ENCODE measurements at places on chromosomes 11 and 22.

GRCh38 chr11:64538501-64538951 lies 52.5 kb upstream of the SLC22A12 start:
- DNase-seq, result no peak

- DNase-seq, result no peak
These were observed 32.5 kb upstream of the YWHAH start for GRCh38 chr22:31911565-31912406.

DNA sequence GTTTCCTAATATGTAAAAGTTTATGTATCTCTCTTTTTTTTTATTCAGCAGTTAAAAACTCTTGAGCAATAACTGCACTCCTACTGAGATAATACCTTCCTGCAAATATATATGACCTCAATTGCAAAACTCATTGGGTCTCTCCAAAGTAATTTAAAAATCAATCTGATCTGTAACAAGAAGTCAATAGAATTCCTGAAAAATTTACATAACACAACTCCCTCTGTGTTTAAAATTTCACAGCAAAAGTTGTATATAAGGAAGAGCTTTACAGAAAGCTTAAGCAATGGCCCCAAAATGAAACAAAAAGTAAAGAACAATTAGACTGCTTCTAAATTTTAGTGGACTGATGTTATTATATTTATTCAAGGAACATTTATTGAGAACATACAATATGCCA lies 313.4 kb downstream of the DLG2 start:
- no peak for DNase-seq

DNA sequence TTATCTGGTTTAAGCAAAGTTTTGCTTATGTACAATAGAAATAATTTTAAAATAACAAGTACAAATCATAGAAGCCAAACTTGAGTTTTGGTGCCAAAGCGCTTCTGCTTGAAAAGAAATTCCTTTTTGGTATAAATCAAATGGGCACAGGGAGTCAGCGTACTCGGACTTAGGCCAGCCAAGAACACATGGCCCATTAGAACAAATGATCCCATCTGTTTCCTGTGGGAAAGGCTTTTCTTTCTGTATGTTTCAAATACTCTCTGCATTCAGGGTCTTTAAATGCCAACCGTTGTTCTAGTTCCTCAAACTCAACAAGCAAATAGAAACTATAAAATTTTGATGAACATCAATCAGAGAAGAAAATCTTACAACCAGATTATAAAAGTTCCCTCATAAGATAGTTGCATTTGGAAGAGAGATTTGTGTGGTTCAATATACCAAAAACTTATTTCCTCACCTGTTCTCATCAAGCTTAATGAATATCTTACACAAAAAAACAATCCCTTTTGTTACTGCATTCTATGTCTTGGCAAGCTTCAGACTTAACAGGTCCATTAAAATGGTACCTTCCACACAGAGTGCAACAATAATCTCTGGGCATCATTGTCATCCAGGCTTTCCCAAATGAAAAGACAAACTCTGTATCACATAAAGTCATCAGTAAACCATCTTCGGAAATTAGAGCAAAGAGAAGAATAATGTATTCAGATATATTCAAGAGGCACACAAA lies 739.8 kb upstream of the API5 start:
- no peak for DNase-seq

GRCh38 chr11:110526323-110526722 lies 96.6 kb downstream of the FDX1 start:
- no peak for DNase-seq

GRCh38 chr11:22456993-22457762 lies 119.0 kb downstream of the SLC17A6 start:
- DNase-seq, result no peak

- no peak for DNase-seq
These were observed 11.7 kb downstream of the SAA1 start for GRCh38 chr11:18277565-18278271.

- DNase-seq, result no peak
These were observed 64.4 kb upstream of the LINC01488 start for GRCh38 chr11:69416762-69417698.

DNA sequence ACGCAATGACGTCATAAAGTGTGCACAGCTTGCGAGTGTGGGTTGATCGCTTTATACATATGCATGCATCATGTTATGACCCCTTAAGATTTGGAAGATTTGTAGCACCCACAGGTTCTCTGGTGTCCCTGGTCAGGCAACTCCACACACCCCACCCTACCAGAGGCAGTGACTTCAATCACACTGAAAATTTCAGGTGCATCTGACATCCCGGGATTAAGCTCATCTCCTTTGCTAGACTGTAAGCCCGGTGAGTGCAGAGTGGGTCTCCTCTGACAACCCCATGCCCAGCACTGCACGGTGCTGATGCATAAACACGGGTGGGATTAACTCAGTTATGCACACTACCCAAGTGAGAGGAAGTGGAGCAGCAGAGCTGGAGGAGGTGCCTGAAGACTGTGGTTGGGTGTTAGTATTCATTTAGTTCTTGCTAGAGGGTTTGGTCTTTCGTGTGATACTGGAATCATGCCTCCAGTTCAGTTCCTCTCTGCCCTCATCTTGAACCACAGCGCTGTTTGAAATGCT lies 6.5 kb downstream of the ARSA start:
- DNase-seq, result peak; percentile 52

DNA sequence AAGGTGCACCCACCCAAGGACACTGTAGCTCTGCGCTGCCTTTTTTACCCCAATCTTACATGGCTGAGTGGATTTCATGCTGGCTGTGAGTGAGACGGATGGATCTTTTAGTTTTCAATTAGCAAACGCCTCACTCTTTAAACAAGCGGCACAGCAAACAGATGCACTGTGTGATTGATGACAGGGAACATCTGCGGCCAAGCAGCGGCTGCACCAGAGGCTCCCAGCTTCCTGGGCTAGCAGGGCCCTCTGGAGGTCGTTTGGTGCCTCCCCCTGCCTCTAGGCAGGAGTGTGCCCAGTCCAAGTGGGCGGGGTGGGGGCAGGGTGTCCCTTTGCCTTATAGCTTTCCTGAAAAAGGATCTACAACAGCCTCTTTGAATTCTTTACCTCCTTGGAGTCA lies 2.1 kb upstream of the DRD2 start:
- no peak for DNase-seq

DNA sequence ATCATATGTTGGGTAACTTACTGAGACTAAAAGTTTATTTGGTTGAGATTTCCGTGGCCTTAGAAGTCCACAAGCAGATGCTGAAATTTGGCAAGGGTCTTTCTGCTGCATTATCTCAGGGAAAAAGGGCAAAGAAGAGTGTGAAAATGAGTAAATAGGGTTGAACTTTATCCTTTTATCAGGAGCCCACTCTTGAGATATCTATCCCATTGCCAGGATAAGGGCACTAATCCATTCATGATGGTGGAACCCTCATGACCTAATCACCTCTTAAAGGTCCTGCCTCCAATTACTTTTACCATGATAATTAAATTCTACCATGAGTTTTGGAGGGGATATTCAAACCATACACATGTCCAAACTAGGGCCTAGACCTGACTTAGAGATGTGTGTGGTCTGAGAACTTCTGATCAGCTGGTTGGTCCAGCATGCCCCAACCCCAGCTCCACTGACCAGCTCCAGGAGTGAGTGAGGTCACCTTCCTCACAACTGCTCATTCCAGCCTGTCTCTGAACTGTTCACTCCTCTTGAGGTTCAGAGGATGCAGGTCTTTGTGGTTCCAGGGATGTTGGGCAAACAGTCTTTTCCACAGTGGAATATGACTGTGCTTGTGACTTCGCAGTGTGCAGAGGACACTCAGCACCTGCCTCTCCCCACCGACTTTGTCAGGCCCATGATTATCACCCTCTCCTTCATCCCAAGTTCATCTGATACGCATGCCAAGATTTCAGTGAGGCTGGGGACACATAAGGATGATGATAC lies 130.1 kb upstream of the TOP3B start:
- DNase-seq, result no peak

DNA sequence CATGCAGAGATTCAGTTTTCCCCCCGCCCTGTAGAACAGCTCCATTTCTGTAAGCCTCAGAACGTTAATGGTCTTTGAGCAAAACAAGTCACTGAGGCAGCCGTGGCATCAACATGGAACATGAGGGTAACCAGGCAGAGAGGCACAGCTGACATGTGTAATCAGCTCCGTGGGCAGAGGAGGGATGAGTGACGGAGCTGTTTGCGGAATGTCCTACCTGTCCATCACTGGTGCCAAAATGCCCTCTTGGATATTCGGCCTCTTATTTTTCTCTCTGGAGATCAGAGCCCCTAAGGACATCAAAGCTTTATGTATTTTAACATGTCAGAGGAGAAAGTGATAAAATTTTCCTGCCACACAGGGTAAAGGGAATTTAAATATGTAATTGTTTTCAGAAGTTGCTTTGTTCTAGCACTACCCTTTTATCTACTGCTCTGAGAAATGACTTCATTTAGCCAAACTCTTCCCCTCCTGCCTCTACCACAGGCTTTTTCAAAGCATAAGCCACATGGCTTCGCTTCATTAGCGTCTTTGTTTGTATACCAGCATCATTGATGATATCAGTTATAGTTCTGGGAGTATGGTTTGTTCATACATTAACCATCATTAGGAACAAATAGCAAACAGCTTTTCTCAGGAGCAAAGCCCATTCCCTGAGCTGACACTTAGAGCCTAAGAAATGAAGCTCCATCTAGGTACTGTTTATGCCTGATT lies 32.9 kb downstream of the C11orf71 start:
- DNase-seq, result no peak

DNA sequence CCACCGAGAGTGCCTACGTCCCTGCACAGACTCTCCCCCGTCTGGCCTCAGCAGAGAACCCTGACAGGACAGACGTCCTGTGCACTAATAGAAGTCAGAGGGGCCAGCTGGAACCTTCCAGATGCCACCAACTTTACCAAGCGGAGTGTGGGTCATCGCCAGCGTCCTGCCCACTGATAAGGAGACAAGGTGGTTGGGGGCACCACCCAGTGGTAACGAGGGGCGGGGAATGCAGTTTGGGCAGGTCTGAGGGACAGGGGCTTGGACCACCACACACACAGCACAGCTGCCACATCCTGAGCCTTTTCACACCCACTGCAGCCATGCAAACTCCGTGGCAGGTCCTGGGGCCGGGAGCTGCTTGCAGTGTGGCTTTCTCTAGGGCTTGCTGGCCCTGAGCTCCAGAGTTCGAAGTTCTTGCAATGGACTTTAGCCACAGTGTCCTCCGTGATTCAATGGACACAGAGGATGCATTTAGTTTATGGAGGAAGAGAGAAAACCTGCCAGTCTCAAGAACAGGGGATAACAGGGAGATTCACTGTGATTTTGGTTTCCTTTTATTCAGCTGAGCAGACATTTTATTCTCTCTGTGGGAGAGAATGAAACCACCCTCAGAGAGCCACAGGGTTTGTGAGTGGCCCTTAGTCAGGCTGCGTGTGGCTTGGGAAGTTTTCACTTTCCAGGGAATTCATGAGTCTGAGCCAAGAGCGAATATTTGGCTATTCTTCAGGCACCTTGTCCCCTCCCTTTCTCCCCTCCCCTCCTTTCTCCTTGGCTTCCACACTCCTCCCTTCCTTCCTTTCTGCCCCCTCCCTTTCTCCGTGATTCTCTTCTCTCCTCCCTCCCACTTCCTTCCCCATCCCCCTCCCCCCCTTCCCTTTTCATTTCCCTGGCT lies 13.1 kb downstream of the MRGPRG start:
- no peak for DNase-seq

DNA sequence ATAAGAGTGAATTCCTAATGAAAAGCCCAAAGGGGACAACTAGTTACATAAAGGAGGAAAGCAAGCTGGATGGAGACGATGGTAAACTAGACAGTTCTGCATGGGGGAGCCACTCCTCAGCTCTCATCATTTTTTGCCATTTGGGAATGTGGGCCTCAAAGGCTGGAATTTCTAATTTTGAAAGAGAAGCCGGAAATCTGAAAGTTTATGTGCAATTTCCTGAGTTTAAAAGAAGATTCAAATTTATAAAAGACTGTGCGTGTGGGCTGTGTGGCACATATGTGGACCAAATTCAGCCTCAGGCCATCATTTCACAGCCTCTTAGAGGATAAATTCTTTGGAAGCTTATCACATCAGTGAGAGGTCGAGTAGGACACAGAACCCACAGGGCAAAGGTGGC lies 18.3 kb upstream of the CRY2 start:
- DNase-seq, result no peak

DNA sequence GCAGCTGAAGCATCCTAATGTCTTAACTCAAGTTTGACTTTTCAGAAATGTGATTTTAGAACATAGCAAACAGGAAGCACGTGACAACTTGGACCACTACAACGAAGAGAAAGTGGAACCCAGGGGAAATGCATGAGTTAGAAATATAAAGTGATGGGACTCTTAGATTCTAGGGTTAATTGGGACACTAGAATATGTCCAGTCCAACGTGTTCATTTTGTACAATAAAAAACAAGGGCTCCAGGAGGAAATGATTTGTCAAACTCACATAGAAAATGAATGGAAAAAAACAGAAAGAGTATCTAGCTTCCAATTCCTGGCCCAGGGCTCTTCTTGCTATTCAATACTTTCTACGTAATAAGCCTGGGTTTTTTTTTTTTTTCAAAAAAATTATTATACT lies 30.7 kb downstream of the TIMP3 start:
- DNase-seq, result no peak

GRCh38 chr11:23577296-23577695 lies 717.0 kb upstream of the CCDC179 start:
- DNase-seq, result no peak

DNA sequence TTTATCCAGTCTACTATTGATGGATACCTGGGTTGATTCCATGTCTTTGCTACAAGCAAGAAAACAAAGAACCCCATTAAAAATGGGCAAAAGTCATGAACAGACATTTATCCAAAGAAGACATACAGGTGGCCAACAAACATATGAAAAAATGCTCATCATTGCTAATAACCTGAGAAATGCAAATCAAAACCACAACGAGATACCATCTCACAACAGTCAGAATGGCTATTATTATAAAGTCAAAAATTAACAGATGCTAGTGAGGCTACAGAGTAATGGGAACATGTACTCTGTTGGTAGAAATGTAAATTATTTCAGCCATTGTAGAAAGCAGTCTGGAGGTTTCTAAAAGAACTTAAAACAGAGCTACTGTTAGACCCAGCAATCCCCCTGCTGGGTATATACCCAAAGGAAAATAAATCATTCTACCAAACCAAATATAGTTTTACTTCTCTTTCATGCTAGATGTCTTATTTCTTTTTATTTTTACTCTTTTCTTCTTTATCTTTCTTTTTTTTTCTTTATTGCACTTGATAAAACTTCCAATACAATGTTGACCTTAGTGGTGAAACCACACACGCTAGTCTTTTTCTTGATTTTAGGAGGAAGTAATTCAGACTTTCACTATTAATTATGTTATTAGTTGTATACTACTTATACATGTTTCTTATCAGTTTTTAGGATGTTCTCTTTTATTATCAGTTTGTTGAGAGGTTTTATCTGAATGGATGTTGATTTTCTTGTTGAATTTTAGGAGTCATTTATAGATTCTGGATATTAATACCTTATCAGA lies 14.3 kb downstream of the TRIM22 start:
- no peak for DNase-seq

GRCh38 chr11:65868076-65868667 lies 4.4 kb downstream of the EFEMP2 start:
- DNase-seq, result no peak
